Progenitor cell of endocrine pancreas (in vitro differentiated cells): ENCODE measurements at places on chromosomes 7 and 10. TPM values are rescaled to one million over a fixed set of nuclear protein-coding genes. Genes with fewer than 3 reads are reported as not detected.
A peak's percentile ranks its signal among the peaks of the same experiment; 100 is the strongest.

- H3K27me3 ChIP-seq = no peaks in the 10 kb centered on the region
- no peak for DNase-seq
- H3K27ac ChIP-seq = no peak overlapping the region
Observed at GRCh38 chr10:31678575-31679516, 249.8 kb downstream of the ARHGAP12 start.

- no peak overlapping the region for H3K4me3 ChIP-seq
- H3K27me3 ChIP-seq = peaks cover 13% of the 10 kb centered on the region
- H3K27ac ChIP-seq = no peak overlapping the region
- DNase-seq = no peak
Observed at GRCh38 chr7:113083132-113083815, 3.4 kb downstream of the GPR85 start.

WEE2 gene
- total RNA-seq = 0.16 and 0.36 TPM in 2 replicates

DNA sequence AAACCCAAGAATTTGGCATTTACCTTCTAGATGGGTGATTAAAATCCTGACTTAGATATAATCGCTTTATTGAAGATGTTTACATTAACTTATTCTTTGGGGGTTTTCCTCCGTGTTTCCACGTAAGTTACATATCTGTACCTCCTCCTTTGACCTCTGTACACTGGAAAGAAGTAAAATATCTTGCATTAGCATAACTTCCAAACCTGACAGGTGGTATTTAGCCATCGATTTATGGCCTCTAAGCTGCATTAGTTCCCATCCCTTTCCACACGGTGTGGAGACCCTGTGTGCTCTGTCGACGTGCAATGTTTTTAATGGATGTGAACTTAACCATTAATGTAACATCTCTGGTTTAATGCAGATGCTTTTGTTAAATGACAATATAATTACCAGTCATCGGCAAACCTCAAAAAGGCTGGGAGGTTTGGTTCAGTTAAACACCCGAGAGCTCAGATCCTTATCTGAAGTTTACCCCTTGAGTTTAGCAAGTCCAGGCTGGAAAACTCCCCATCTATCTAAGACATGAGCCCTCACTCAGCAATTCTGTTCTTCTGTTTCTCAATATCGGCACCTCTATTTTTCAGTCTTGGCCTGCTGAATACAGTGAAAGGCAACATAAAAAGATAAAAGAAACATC lies 295.2 kb downstream of the GATA3 start:
- H3K4me3 ChIP-seq = no peak overlapping the region
- H3K27ac ChIP-seq = no peak overlapping the region
- DNase-seq = no peak
- H3K36me3 ChIP-seq = no peaks in the 10 kb centered on the region

DNA sequence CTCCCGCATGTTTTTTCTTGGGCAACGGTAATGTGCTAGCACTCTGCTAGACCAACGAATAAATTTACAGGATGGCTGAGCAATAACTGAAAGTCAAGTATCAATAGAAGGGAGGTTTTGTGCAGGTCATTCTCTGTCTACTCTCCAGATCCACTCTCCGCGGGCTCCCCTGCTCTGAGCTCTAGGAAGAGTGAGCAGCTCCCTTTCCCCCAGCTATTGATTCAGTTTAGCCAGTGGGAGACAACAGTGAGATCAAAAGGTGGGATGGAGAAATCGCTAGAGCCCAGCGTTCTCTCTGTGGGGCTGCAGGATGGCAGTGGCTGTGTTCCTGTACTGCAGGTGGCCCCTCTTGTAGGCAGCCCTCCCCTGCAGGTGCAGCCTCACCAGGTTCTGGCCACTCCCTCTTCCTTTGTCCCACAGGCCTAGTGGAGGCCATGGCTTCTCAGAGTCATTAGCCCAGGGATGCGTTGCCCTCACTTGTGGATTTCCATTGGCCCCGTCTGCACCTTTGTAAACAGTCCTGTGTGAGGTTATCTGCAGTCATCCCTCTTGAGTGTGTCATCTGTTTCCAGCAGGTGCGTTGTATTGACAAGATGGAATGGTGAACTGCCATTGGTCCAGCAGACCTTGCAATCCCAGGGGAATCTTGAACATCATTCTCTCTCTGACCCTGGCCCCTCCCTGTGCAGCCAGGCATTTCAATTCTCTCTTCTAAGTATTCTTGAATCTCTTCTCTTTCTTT lies 11.1 kb downstream of the MSRB2 start:
- no peak overlapping the region for H3K4me3 ChIP-seq
- peak overlapping the region; percentile 37 for H3K27ac ChIP-seq
- H3K36me3 ChIP-seq = peaks cover 37% of the 10 kb centered on the region
- H3K27me3 ChIP-seq = no peaks in the 10 kb centered on the region
